Kidney capillary endothelial cell (primary cell): ENCODE measurements at places on chromosomes 1 and 21.

DNA sequence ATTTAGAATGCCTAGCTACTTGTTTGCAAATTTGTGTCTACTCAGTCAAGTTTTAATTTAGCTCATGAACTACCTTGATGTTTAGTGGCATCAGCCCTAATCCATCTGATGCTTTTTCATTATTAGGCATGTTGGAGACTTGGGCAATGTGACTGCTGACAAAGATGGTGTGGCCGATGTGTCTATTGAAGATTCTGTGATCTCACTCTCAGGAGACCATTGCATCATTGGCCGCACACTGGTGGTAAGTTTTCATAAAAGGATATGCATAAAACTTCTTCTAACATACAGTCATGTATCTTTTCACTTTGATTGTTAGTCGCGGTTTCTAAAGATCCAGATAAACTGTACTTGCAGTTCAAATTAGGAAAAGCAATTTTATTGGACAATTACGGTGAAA lies 7.6 kb downstream of the SOD1 start:
- no peak for DNase-seq

- no peak for DNase-seq
Measured at GRCh38 chr1:227926216-227926791, 21.4 kb downstream of the WNT9A start.

DNA sequence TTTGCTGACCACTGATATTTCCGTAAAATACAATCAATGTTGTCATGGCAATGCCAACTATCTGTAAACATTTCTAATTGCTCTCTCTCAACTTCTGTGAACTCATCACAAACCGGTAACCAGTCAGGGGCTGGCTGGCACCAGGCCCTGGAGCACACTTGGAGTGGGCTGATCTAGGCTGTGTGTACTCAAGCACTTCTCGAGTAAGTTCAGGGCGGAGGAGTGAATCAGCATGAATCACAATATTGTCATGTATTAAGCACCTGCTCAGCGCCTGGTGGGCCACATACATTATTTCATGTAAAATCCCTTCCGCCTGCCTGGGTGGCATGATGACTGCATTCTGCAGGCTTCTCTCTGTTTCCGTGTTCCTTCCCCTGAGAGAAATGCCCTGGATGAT lies 212.4 kb downstream of the FOXD2 start:
- peak; percentile 52 for DNase-seq

DNA sequence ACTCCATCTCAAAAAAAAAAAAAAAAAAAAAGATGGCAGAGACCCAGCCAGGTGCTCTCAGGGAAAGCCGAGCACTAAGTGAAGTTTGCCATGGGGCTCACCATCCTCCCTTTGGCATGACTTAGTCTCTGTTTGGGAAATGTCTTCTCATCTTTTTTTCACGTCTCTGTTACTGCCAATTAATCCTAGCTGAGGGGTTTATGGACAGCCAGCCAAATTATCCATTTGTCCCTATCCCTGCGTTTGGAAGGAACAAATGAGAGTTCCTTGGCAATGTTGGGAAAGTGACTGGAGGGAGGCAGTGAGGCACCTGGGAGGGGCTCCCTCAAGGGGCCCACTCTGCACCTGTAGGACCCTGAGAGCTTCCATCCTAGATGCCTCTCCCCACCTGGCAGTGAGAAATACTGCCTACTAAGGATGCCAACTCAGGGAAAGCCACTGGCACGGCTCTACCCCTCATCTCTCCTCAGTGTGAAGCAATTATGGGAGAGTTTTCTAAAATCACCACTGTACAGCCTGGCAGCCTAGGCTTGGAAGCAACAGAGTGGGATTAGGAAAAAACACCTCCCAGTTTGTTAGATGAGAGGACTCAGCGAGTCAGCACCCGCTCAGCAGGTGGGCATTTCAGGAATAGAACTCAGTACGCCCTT lies 19.8 kb upstream of the SLC2A7 start:
- DNase-seq = no peak

DNA sequence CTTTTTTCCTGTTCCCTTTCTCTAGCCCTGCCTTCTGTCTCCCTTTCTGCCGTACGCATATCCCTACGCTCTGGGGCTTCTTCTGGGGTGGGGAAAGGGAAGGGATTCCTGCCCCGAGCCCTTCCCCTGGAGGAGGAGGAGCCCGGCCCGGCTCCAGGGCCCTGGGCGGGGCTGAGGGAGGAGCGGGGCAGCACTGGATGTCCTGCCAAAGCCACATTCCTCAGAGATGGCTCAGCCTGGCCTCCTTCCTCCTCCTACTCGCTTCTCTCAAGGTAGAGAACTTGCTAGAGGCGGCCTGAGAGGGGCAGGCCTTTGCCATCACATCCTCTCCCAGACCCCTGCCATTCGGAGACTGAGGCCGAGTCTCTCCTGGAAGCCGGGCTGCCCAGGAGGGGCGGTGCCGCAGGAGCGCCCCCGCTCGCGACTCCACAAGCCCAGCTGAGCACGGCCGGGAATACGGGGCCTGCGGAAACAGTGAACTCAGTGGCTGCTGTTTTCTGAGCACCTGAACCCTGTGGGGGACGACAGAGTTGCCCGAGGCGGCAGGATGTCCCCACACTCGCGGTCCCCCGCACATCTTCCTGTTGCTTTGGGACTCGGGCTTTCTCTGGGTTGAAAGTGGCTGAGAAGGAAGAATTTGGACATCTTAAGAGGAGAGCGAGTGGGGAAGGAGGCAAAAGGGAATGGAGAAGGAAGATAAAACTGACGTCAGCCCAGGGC lies 12.2 kb downstream of the ADAMTSL4 start:
- DNase-seq = peak; percentile 98

- peak; percentile 21 for DNase-seq
Measured at GRCh38 chr1:93061895-93062792, 16.9 kb upstream of the MTF2 start.

GRCh38 chr1:8687039-8687438 lies 130.4 kb downstream of the RERE start:
- peak; percentile 65 for DNase-seq

DNA sequence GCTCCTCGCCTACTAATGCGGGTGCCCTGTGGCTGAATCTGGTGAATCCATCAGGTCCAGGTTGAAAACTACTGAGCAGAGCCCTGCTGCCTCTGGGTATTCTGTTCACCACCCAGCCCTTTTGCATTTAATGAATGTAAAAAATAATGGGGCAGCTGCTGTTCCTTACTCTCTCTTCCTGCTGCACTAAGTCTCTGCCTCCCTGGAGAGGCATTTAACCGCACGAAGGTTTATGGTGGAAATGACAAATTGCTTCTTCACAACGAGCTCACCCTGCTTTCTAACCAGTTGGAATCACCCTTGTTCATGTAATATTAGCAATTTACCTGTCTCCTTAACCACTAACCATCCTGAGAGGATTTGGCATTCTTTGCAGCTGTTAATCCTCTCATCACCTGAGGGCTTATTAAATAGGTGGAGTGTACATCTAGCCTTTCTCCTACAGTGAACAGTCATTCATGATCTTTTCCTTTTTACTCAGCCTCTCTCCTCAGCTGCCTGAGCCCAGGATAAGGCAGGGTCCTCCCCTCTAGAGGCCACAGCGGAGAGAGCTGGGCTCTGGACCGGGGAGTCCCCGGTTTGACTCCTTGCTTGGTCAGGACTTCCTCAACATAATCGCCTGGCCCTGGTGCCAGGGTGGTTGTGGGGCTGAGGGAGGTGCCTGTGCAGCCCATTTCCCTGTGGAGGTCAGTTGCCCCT lies 97.6 kb downstream of the NOS1AP start:
- no peak for DNase-seq

DNA sequence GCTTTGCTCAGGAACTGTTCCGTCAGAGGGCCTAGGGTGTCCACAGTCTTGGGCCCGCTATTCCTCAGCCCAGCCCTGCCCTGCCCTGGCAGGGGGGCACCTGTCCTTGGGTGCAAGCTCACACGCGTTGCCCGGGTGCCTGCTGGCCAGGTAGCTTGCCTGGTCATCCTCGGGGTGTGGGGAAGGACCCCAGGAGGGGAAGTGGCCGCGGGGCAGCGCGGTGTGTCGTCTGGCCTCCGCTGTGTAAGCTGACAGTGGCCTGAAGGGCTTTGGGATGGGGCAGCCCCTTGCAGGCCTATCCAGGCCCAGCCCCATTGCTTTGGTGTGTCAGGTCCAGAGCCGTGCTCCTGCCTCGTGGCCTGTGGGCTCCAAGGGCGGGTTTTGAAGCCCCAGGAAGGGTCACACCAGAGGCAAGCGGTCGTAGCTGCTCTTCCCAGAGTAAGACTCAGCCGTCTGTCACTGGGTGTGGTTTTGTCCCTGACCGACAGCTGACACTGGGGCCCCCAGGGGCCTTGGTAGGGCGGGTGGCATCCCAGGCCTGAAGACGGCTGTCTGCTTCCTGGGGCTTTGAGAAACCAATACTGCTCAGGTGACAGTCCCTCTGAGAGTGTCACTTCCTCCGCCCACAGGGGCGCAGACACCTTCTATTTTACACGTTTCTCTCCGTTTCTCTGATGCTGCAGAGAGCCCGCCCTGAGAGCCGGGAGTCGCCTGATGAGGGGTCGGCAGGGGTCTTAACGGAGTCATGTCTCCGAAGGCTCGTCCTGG lies 72.1 kb downstream of the SKI start:
- peak; percentile 44 for DNase-seq

DNA sequence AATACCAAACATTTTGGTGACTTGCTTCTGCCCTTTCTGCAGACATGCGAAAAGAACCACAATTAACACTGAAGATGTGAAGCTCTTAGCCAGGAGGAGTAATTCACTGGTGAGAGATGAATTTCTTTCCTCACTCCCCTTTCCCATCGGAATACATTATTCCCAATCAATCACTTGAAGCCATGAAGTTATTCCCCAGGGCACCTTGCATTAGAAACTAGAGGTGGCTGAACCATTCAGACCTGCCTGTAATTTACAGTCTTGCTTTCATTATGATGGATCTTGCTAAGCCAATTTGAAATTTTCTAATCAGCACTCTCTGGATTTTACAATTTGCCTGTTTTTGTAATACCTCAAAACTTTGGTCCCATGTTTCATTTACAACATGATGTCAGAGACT lies 9.5 kb upstream of the CORT start:
- no peak for DNase-seq

- DNase-seq = no peak
Measured at GRCh38 chr1:85583611-85584263, 3.2 kb downstream of the CCN1 start.

GRCh38 chr1:183070234-183070922 lies 47.2 kb downstream of the LAMC1 start:
- no peak for DNase-seq

DNA sequence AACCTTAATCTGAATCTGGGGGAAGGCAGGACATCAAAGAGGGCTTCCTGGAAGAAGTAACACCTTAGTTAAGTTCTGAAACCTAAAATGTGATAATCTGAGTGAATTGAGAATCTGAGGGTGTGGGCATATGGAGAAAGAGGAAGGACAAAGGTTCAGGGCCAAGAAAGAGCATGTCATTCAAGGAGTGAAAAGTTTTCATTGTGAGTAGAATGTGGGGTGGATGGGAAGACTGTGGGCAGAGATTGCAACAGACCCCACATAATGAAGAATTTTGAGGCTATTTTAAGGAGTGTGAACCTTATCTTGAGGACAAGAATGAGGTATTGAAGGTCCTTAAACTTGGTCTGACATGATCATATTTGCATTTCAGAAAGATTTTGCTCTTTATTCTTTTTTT lies 227.2 kb downstream of the PTGER3 start:
- no peak for DNase-seq

GRCh38 chr1:118334506-118334905 lies 149.5 kb upstream of the SPAG17 start:
- DNase-seq = no peak

DNA sequence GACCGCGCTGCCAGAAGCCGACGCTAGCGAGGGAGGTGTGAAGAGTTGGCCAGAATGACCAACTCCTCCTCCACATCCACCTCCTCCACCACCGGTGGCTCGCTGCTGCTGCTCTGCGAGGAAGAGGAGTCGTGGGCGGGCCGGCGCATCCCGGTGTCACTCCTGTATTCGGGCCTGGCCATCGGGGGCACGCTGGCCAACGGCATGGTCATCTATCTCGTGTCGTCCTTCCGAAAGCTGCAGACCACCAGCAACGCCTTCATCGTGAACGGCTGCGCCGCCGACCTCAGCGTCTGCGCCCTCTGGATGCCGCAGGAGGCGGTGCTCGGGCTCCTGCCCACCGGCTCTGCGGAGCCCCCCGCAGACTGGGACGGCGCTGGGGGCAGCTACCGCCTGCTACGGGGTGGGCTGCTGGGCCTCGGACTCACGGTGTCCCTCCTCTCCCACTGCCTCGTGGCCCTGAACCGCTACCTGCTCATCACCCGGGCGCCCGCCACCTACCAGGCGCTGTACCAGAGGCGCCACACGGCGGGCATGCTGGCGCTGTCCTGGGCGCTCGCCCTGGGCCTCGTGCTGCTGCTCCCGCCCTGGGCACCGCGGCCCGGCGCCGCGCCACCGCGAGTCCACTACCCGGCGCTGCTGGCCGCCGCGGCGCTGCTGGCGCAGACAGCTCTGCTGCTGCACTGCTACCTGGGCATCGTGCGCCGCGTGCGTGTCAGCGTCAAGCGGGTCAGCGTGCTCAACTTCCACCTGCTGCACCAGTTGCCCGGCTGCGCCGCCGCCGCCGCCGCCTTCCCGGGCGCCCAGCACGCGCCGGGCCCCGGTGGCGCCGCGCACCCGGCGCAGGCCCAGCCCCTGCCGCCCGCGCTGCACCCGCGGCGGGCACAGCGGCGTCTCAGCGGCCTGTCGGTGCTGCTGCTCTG lies 1.2 kb downstream of the GPR88 start:
- DNase-seq = peak; percentile 5

GRCh38 chr1:198124673-198125072 lies 32.1 kb upstream of the NEK7 start:
- DNase-seq = no peak

DNA sequence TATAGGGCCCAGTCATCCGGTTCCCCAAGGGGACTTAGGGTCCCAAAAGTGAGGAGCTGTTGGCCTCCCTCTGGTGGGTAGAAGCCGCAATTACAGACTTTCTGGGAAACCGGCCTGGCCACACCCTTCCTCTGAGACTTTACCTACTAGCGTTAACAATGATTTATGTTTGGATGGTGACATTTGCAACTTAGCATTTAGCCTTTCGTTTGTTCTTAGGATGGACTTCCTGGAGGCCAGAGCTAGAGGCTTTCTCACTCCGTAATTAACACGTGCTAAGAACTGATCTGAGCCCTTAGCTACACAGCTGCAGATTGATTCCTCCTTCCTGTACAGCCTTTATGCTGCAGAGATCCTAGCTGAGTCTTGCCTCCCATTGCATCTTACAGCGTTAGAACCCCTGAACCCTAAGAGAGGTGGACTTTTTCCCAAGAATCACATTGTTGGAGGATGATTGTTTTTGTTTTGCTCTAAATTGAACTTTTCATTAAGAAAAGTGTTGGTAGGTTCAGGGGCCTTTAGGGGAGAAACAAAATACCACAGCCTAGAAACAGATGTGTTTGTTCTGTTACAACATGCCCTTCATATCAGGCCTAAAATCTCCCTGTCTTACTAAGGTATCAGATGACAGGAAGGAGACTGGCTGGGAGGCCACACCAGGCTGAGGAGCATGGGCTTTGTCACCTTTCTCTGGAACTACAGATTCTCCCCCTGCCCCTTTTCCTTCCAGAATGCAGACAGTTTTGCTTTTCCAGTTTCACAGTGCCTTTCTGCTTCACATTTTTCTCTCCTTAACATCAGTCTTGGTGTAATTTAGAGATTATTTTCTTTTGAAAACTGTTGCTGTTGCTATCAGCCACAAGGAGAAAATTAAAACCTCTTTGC lies 1.9 kb downstream of the S100A11 start:
- DNase-seq = peak; percentile 77

- DNase-seq = no peak
Measured at GRCh38 chr1:204350857-204351573, 8.7 kb downstream of the PLEKHA6 start.
